Nasal cavity respiratory epithelium epithelial cell of viscerocranial mucosa (primary cell): ENCODE measurements at places on chromosomes 2 and 18. TPM values are rescaled to one million over a fixed set of nuclear protein-coding genes. Genes with fewer than 3 reads are reported as not detected.

The GALNT14 gene
- total RNA-seq: 16.4 and 22.5 TPM in 2 replicates

The RUFY4 gene
- total RNA-seq: not detected in 2 replicates

The SIGLEC15 gene
- total RNA-seq: 0.07 TPM in 1 of 2 replicates, not detected in the other

The C2orf80 gene
- total RNA-seq: not detected in 2 replicates

The MSH6 gene
- 27.0 and 40.6 TPM in 2 replicates for total RNA-seq

The KRTCAP3 gene
- total RNA-seq: 13.3 and 13.9 TPM in 2 replicates

The TIA1 gene
- 49.2 and 96.7 TPM in 2 replicates for total RNA-seq

The ST8SIA5 gene
- 0.07 TPM in 1 of 2 replicates, not detected in the other for total RNA-seq

The OXER1 gene
- 0.07 TPM in 1 of 2 replicates, not detected in the other for total RNA-seq

The NCKAP5 gene
- 0.68 and 5.2 TPM in 2 replicates for total RNA-seq

The FAM110C gene
- 16.2 and 20.5 TPM in 2 replicates for total RNA-seq

The TNFAIP6 gene
- total RNA-seq: not detected in 2 replicates

The POU3F3 gene
- not detected in 2 replicates for total RNA-seq

The ZNG1B gene
- 30.4 and 45.9 TPM in 2 replicates for total RNA-seq

The PRKD3 gene
- 32.5 and 35.8 TPM in 2 replicates for total RNA-seq

The UPP2 gene
- total RNA-seq: not detected in 2 replicates

The FAM124B gene
- total RNA-seq: not detected in 2 replicates

The RBKS gene
- total RNA-seq: 0.71 and 1.7 TPM in 2 replicates

The ITPRID2 gene
- 145 and 164 TPM in 2 replicates for total RNA-seq

The TNFRSF11A gene
- total RNA-seq: 0.34 and 1.00 TPM in 2 replicates

The MRPL53 gene
- 18.4 and 27.0 TPM in 2 replicates for total RNA-seq

The BMP10 gene
- total RNA-seq: not detected in 2 replicates

The NOP58 gene
- total RNA-seq: 90.9 and 95.1 TPM in 2 replicates
